ENCODE measurements at places on chromosomes 7 and 10. TPM values are rescaled to one million over a fixed set of nuclear protein-coding genes. Genes with fewer than 3 reads are reported as not detected.

- no peak for DNase-seq
These were observed 158.0 kb upstream of the MGMT start for GRCh38 chr10:129308953-129309564.

DNA sequence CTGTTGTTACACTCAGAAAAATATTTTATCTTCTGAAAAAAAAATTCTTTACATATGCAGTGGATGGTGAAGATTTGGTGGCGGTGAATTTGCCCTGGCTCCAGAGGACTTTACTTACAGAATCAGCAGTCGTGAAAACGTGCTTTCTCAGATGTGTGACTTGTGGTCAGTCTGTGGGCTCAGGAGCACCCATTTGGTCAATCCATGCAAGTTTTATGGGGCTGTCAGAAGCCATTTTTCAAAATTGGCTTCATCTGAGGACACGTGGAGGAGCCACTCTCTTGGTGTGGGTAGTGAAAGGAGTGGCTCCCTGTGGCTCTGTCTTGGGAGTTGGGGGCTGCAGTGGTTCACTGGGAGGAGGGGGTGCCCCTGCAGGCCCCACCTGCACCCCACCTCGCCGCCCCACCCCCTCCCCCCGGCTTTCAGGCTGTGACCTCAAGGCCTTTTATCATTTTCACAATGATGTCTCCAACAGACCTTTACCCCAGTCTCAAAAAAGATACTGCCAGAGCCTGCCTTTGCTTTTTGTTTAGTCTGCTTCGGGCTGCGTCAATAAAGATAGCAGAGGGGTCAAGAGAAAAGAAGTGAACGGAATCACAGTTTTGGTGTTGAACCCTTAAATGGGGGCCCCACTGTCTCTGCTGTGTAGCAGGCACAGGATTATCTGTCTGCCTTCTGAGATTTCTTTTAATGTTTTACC is 137.4 kb downstream of the MGMT start:
- no peak for DNase-seq

GRCh38 chr10:11713963-11714362 is 28.2 kb upstream of the ECHDC3 start:
- no peak for DNase-seq

GRCh38 chr7:39720586-39720985 is 97.2 kb downstream of the RALA start:
- DNase-seq = no peak

The WDR86 gene
- total RNA-seq = 6.2 TPM

Data from posterior vena cava (tissue), 2 donors.